ENCODE measurements at places on chromosomes 7 and 10.

GRCh38 chr7:134636008-134636449 is 10.6 kb upstream of the BPGM start:
- DNase-seq = no peak

DNA sequence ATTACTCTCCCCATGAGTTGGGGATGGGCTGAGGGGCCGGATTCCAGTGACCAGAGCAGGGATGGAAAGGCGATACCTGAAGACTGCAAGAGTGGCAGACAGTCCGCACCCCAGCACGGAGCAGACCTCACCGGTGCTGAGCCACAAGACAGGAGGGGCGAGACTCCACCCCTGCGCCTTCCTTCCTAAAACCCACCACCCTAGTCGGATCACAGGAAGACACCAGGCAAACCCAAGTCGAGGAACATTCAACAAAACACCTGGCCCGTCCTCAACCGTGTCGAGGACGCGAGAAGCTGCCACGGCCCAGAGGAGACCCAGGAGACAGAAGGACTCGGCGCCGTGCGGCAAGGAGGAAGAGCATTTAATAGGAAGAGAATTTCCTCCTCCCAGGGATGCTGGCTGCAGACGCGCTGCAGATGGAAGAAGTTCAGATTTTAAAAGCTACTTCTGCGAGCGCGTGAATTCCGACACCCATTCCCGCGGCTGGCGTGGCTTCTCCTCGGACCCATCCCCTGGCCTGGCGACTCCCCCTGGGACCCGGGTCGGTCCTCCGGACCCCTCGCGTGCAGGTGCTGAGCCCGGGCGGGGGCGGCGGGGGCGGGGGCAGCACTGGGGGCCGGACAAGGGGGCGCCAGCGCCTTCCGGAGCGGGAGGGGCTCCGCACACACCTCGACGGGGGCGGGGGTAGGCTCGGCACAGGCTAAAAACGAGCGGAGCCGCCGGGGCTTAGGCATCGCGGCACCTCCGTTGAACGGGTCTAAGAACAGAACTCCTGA is 563 bp upstream of the UTF1 start:
- DNase-seq = no peak

GRCh38 chr10:100858747-100859483 is 53.8 kb upstream of the SLF2 start:
- DNase-seq = no peak

DNA sequence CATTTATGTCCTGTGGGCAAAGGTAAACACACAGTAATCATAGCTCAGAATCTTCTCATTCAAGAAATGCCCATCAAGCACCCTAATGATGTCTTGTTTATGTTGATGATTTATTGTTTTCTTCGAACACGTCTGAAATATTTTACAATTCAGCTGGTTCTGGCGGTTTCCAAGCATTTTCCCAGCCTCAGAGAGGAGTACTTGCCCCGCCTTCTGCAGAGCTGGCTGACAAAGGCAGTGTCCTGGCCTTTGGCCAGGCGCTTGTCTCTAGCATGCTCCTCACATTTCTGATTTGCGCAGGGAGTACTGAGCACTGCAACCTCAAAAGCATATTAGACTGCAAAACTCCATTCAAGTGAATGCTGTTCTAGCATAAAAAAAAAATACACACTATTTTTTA is 314.2 kb upstream of the GNAI1 start:
- no peak for DNase-seq

- DNase-seq = no peak
Observed at GRCh38 chr7:80848841-80849240, 70.0 kb downstream of the SEMA3C start.

DNA sequence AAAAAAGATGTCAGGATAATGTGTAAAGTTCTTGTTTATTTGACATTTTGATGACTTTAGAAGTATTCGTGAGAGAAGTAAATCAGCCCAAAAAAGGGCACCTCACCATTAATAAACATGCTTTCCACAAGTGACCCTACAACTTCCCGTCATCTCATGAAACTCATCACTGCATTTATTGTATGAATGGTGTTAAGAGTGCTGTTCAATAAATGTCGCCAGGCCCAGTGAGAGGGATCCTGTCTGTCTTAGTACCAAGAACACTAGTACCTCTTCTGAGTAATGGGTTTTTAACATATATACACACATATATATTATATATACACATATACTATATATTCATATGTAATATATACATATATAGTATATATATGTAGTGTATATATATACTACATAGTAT is 61.9 kb downstream of the TMEM26 start:
- no peak for DNase-seq

DNA sequence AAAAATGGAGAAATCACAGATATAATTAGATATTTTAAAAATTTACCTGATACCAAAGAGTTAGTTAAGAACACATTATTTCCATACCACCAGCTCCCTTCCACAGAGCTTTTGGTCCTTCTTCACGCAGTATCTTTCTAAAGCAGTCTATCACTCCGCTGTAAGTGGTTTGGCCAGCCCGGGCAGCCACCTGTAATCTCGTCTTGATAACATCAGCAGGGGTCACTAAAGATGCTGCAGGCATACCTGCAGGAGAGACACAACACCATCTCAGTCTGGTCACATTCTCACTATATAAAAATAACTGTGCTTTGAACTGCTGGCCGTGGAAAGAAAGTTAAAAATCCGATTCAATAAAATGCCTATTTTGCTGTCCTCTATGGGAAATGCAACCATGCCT is 200.1 kb downstream of the SLC25A13 start:
- DNase-seq = no peak

DNA sequence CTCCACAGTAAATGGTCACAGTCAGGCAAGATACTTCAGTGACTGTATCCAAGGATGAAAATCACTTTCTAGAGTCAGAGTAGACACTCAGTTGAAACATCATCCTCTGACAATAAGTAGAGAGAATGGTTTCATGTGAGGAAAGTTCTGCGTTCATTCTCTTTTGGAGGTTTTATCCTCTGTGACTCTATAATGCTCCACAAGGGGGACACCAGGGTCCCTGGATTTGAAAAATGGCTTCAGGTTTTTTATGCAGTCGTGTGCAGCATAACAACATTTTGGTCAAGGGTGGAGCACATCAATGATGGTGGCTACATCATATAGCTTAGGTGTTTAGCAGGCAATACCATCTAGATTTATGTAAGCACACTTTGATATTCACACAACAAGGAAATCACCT is 40.4 kb downstream of the TMEM168 start:
- DNase-seq = no peak

GRCh38 chr10:30656233-30656632 is 26.7 kb upstream of the LYZL2 start:
- DNase-seq = no peak

- DNase-seq = no peak
Observed at GRCh38 chr10:77949167-77949566, 22.6 kb upstream of the DLG5 start.

DNA sequence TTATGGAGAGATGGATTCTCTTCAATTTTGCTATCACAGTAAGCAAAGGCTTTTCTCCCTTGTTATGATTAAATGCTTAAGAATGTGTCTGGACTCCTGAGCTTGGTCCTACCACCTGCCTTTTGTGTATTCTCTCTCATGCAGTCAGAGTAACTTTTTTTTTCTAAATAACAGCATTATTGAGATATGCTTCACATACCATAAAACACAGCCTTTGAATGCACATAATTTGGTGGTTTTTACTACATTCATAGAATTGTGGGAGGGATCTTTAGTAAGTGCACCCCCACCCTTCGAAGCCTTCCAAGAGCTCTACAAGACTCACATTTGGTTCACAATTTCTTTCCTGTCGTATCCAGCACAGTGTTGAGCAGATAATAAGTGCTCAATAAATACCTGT is 175.5 kb downstream of the ADAM12 start:
- no peak for DNase-seq

DNA sequence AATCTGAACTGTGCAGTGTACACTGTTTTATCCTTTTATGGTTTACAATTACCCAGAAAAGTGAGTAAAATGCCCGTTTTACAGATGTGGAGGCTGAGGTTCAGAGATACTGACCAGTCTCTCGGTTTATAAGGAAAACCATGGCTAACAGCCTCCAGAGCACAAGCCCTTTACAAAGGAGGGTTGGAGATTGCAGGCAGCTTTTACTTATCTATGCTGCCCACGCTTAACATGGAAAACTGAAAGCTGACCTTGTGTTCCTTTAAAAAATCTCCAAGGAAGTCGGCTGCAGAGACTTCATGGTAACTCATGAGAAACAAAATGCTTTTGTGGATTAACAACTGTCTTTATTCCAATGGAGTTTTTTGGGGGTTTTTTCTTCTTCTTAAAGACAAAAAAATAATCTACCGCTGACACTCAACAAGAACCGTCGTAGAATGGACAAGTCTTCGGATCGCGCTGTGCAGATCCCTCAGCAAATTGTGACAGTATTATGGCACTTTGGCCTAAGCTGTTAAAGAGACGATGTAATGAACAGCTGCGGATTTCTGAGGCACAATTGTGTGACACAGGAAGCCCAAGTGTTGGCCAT is 654 bp upstream of the SLF2 start:
- DNase-seq = no peak

- DNase-seq = no peak
Observed at GRCh38 chr10:35789996-35790395, 147.9 kb upstream of the FZD8 start.

GRCh38 chr7:34341326-34341725 is 316.7 kb upstream of the NPSR1 start:
- no peak for DNase-seq

DNA sequence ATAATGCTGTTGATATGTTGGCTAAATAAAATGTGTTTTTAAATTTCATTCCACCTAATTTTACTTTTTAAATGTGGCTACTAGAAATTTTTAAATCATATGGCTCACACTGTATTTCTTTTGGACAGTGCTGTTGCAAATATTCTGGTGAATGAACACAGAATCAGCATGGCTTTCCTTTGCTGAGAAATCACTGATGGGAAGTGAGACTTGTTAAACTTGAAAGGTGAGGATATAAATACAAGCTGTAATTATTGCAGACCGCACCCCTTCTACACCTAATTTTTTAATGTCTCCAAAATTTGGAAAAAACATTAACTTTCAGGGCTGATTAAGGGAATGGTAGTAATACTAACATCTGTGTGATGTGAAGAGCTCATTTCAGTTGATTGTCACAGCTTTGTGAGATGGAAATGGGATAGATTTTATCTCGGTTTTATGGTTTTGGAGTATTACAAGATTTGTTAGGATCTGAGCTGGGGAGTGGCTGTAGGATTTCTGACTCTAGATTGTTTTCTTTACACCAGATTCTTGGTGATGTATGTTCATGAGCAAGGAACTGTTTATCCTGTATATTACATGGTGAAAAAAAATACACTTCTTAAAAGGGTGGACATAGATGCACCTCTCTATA is 1.3 kb downstream of the MIOS start:
- DNase-seq = no peak

DNA sequence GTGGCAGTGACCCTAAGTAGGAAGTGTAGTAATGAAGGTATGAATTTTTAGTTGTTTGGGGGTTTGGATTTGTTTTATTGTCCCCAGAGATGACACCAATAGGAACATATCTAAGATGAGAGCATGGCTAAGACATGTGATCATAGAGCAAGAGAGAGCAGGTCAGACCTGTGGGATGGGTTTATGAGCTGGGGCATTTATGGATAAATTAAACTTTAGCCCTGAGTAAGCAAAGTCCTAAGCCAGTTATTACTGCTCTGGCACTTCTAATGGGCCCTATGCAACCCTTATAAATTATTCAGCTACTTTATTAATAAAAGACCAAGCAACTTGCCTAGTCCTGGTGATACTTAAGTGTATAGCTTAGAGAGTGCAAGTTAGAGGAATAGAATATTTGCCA is 85.1 kb downstream of the LRRC4 start:
- DNase-seq = no peak

- no peak for DNase-seq
Observed at GRCh38 chr10:8049045-8049864, 5.2 kb upstream of the GATA3 start.

GRCh38 chr10:110505130-110505770 is 7.5 kb downstream of the DUSP5 start:
- DNase-seq = no peak

GRCh38 chr7:70607759-70608158 is 524.2 kb upstream of the GALNT17 start:
- no peak for DNase-seq

DNA sequence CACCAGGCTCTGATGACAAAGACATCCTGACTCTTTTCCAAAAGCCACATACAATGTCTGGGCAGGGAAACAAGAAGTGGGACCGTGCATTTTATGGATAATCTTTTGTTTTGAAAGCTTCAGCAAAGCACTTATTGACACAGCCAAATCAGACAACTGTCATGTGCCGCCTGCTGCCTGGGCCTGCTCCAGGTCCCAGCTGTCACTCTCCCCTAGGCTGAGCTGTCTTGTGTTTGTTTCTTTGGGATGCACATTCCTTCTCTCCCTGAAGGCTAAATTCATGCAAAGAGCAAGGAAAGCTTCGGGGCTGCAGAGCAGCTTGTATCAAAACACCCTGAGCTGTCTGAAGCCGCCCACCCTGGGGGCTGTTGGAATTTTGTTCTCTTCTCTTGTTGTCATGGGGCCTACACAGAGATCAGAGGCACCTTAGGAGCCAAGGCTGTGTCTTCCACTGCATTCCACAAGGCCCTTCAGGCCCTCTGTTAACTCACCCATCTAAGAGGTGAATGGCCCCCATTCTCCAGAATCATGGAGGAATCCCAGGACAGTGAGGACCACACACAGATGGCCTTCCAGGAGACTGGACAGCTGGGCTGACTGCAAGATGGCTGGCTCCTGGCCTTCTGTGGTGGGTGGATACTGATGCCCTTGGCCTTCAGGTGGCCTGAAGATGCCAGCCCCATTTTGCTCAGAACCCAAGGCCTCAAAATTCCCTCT is 17.8 kb upstream of the SLC18A2 start:
- DNase-seq = no peak

DNA sequence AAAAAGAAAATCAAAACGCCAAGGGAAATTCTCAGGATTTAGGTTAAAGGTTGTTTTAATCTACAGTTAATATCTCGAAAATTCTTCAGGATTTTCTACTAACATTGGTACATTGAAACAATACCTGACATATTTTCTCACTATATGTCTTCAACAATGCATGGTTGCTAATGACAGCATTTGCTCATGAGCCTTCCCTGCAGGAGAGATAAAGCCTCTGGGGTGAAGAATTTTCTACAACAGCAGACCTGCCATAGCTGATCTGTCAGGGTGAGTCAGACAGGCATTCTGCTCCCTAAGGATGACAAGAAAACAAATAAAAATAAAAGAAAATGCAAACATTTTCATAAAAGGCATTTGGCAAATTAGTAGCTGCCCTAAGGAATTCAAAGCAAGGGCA is 11.7 kb upstream of the GPR37 start:
- DNase-seq = no peak

DNA sequence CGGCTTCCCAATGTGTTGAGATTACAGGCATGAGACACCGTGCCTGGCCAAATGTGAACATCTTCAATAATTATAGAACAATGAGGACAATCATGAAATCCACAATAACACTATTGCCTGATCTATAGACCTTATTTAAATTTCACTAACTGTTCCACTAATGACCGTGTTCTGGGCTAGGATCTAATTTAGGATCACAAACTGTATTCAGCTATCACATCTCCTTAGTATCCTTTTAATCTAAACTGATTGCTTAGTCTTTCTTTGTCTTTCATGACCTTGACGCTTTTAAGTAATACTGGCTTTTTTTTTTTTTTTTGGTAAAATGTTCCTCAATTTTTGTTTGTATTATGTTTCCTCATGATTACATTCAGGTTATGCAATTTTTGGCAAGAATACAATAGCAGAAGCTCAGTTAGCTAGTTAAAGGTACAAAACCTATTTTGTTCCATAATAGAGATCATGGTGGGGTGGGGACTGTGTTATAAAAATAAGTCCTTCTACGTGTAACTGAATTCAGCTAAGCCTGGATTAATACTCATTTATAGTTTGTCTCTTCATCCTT is 158.4 kb downstream of the AOAH start:
- no peak for DNase-seq

- no peak for DNase-seq
Observed at GRCh38 chr10:115171392-115171960, 78.3 kb downstream of the ATRNL1 start.
